ENCODE measurements at places on chromosomes 6 and 20. TPM values are rescaled to one million over a fixed set of nuclear protein-coding genes. Genes with fewer than 3 reads are reported as not detected.
A peak's percentile ranks its signal among the peaks of the same experiment; 100 is the strongest.

C20orf144 gene
- not detected for total RNA-seq

TFAP2A gene
- 0.32 TPM for total RNA-seq

LHFPL5 gene
- total RNA-seq, result 1.7 TPM

GRCh38 chr6:150676344-150676743, 76.7 kb downstream of the PLEKHG1 start:
- DNase-seq, result no peak

- DNase-seq, result peak; percentile 60
These were observed 2.4 kb upstream of the FOXA2 start for GRCh38 chr20:22586645-22587310.

- no peak for DNase-seq
These were observed 93.4 kb upstream of the NHSL1 start for GRCh38 chr6:138592749-138593123.

DNA sequence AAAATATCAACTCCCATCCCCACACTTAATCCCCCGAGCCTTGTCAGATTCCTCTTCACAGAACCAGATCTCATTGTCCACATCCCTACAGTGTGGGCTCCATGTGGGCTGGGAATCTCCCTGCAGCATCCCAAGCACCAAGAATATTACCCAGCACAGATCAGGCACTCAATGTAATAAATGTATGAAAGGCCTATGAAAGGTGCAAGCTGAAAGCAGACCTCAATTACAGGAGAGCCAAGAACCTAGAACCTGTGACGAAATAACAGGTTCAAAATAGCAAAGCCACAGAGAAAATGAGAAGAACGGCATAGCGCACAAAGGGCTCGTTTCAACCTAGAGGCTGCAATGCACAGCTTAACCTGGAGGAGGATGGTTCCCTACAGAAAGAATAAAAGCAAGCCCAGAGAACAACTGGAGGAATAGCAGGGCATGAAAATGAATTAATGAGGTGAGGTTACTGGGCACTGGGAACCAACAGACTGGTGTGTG, 3.1 kb downstream of the SLC23A2 start:
- no peak for DNase-seq

GRCh38 chr20:40464731-40465208, 224.3 kb downstream of the MAFB start:
- no peak for DNase-seq

- DNase-seq, result no peak
These were observed 717.8 kb downstream of the EPHA7 start for GRCh38 chr6:92701425-92702096.

DNA sequence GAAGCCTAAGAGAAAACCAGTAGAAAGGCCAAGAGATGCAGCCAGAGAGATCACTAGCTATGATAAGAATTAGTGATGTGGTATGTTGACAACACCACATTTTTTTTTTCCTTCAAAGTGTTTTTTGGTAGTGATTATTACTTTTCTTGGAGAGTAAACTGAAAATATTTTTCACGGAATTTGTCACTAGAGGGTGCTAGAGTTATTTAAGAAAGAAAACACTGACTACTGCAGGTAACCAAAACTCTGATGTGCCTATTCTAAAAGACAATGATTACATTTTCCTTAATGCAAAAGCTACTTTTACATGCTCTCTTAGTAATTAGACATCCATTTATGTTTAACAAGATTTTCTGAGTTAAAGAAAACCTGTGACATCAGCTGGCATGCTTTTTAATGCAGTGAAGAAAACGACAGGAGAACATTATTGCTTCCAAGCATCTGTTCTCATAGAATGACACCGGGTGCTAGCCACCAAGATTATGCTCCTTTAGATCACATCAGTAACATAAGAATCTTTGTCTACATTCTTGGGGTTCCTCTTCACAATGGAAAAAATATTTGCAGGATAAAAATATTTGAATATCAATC, 28.8 kb downstream of the RWDD2A start:
- DNase-seq, result no peak

Measured in glutamatergic neuron (in vitro differentiated cells).